ENCODE measurements at places on chromosomes 4 and X.

GRCh38 chrX:150192816-150193215, 170.3 kb upstream of the MAMLD1 start:
- DNase-seq = no peak

DNA sequence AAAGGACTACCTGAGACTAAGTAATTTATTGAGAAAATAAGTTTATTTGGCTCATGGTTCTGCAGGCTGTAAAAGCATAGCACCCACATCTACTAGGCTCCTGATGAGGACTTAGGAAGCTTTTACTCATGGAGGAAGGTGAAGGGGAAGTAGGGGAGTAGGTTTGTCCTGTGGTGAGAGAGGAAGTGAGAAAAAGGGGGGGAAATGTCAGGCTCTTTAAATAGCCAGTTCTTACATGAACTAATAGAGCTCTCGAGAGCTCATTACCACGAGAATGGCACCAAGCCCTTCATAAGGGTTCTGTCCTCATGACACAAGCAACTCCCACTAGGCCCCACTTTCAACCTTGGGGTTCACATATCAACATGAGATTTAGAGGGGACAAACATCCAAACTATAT, 125.5 kb upstream of the NRK start:
- no peak for DNase-seq

GRCh38 chr4:139710073-139710472, 44.5 kb downstream of the MGST2 start:
- no peak for DNase-seq

DNA sequence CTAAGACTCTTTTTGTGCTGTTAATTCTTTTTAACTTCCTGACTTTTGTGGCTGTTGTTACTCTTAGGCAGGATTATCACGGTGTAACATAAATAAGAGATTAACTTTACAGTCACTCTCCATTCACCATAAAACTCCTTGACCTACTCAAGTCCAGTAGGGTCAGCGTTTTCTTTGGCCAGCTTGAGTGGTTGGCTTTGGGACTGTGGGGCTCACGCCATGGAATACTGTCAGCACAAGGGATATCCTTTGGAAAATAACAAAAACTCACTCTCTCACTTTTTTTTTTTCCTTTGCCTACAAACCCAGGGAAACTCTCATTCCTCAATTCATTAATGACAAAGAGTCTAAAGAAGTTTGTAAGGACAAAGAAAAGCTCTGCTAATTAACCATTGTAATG, 89.4 kb upstream of the TLL1 start:
- DNase-seq = no peak

DNA sequence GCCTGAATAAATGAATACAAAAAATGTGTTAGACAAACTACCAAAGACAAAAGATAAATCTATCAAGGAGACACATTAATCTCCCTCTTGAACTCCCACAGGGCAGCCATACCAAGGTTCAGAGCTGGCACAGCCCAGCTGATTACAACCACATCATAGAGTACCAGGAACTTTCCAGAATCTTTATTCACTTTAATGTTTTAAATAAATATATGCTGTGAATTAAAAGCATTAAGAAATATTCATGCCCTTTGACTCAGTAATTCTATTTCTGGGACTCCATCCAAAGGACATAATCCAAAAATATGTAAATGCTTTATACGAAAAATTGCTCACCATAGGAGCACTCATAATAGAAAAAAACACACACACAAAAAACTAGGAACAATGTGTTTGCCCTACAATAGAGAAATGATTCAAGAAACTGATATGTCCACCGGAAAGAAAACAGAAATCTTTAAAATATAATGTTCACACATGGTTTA, 126.0 kb downstream of the LDB2 start:
- no peak for DNase-seq

- no peak for DNase-seq
These were observed 32.5 kb upstream of the AP1AR start for GRCh38 chr4:112199041-112199440.

GRCh38 chrX:17412692-17413091, 37.7 kb downstream of the NHS start:
- no peak for DNase-seq

DNA sequence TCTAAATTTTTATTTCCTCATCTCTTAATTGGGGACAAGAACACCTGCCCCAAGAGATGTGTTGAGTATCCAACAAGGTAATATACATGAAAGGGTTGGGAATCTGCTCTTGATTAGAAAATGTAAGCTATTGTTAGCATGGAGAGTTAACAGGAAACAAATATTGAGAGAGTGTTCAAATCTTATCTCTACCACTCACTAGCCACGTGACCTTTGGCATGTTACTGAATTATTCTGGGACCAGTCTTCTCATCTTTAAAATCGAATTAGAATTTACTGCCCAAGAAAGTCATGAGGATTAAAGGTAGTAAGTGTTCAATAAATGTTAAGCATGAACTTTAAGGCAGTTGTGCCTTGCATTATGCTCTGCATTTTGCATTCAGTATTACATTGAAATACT, 184.7 kb downstream of the MID1IP1 start:
- DNase-seq = no peak

GRCh38 chr4:128542047-128542446, 254.4 kb upstream of the PGRMC2 start:
- DNase-seq = no peak

DNA sequence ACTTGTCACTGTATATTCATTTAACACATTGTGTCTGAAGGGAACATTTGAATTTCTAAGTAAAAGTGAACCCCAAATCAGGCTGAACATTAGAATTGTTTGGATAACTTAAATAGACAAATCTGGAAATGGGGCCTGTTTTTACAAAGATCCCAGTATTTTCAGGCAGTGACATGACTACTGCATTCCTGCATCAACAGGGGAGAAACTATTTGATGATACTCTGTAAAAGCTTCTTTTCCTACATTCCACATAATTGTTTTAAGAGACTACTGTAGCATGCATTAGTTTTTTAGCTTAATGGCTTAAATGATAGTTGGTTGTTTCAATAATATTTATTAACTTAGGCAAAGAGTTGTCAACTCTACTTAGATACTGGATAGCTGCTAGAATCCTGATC, 127.0 kb downstream of the PDS5A start:
- DNase-seq = no peak

- DNase-seq = no peak
These were observed 464.3 kb downstream of the PPARGC1A start for GRCh38 chr4:23425570-23425969.

DNA sequence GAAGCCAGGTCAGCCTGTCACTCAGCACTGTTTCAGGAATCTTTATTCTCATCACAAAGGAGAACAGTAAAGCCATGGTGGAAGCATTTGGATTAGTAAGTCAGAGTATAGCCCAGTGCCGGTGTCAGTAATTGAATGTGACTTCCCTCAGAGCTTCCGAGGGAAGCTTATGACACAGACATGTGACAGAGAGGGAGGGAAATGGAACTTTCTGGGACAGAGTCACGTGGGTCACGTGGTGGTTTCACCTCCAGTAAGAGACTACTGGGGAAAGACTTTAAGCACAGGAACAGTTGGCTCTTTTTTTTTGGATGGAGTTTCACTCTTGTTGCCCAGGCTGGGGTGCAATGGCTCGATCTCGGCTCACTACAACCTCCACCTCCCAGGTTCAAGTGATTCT, 53.3 kb upstream of the CCDC160 start:
- DNase-seq = no peak

DNA sequence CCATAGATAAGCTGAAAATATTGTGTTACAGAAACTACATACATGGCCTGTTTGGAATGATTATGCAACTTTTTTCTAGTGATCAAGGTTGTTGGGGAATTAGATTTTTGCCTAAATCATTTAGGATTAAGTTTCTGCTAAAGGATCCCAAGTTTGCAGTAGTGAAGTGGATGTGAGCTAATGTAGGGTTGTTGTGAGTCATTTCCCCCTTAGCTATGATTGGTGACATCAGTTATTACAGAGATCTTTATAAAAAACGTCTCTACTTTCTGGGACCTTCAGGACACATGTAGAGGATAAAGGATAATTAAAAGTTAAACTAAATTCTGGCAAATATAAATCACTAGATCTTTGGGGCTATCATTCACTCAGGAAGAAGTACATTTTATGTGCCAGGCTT, 133.3 kb downstream of the GATB start:
- DNase-seq = no peak

- DNase-seq = peak; percentile 41
These were observed 46.1 kb downstream of the GRK4 start for GRCh38 chr4:3009422-3009821.

- no peak for DNase-seq
These were observed 66.9 kb downstream of the TAB3 start for GRCh38 chrX:30822068-30822681.

- DNase-seq = peak; percentile 6
These were observed 18.9 kb downstream of the LAMP2 start for GRCh38 chrX:120450163-120450562.

DNA sequence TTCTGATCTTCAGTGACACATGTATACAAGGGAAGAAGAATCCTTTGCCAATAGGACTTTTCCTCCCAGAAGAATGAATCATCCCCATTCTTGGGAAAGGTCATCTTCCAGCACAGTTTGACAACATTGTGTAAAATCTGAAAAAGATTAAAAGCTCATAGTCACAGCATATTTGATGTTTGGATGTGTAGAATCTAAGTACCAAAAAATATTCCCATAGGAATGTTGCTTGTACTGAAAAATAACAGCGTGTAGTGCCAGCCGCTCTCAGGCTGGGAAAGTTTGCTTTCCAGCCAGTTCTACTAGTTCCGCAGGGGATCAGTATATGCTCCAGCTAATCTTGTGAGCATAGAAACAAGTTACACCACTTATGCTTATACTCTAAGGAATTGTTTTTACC, 74.7 kb upstream of the IL13RA1 start:
- DNase-seq = no peak

GRCh38 chr4:186258216-186258811, 7.7 kb upstream of the F11 start:
- no peak for DNase-seq

GRCh38 chrX:47181301-47181700, 12.3 kb upstream of the UBA1 start:
- DNase-seq = no peak

DNA sequence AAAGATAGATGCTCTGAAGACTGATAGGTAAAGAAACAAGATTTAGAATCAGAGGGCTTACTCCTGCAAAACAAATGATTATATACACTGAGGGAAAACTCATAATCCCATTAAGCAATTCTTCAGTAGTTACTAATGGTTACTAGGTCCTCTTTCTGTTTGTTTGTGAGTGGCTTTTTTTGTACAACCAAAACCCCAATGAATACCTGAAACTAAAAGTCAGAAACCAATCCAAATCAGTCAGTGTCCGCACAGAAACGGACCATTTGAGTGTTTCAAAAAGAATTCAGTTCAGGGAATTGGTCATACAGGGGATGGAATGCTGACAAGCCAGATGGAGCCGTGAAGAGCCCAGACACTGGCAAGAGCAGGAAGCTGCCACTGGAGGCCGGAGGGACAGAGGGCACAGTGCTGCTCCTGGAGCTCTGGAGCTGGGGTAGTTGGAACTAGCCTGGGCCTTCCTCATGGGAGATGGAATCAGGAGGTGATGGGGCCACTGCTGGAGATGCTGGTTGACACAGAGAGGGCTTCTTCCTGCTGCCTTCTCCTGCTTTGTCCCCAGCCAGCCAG, 31.9 kb downstream of the SETD7 start:
- no peak for DNase-seq

DNA sequence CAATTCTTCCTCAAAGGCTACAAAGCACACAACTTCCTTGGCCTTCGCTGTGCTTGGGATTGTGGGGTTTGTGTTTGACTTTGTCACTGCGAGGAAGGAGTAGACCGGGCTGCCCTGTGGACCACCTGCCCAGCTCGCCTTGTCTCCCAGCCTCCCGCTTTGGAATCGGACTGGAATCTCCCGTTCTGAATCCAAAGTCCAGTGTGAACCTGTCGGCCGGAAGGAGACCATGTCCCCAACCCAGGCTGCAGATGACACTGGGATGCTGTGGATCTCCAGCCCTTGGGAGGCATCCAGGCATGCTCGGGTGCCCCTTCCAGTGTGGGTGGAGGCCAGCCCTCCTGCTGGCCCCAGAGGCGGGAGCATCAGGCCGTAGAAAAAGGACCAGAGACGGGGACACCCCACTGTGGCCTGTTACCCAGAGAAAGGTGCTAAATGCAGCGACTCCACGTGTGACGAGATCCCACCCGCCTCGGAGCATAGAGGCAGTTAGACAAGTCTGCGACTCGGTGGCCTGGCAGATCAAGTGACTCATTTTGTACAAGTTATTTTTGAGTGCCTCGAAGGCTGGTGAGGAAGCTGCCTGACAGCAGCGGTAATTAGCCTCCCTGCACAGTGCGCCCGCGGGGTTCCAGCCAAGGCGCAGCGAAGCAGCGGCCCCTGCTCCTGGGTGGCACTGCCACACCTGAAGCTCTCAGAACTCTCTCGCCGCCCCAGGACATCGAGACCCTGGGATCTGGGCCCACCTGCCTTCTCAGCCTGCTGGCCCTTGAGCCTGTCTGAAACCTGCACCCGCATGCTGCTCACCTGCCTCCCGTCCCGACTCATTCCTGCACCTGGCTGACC, 57.5 kb downstream of the ADRA2C start:
- no peak for DNase-seq

- no peak for DNase-seq
These were observed 21.8 kb downstream of the NR3C2 start for GRCh38 chr4:148420397-148420796.

- DNase-seq = no peak
These were observed 204.9 kb downstream of the APBB2 start for GRCh38 chr4:41009411-41009810.

DNA sequence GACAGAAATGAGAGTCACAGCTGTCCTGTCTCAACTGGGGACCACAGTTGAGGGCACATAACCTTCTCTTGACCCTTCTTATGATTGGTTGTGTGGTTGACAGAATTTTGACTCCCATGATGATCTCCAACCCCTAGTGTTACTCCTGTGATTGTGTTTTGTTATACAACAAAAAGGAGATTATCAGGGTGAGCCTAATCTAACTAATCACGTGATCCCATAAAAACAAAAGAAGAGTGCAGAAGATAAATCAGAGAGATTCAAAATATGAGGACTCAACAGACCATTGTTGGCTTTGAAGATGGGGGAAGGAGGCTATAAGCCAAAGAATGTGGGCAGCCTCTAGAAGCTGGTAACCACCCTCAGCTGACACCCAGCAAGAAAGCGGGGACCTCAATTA, 72.7 kb downstream of the GUCY2F start:
- no peak for DNase-seq

- no peak for DNase-seq
These were observed 313.3 kb upstream of the BMP3 start for GRCh38 chr4:80717204-80717603.

- DNase-seq = no peak
These were observed 2.9 kb downstream of the LETM1 start for GRCh38 chr4:1852904-1853623.

DNA sequence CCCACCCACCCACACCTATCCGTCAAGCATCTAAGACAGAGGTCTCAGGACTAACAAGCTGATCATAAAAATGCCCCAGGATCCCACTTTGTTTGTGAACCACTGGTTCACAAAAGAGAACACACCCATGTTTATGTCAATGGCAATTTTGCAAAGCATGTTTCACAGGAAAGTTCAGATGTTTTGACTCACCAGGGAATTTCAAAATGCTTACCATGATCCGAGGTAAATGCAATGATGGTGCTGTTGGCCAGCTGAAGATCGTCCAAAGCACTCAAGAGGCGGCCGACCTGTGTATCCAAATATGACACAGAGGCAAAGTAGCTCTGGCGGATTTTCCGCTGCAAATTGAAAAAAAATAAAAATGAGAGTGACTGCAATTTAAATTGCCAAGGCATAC, 15.0 kb downstream of the IDS start:
- no peak for DNase-seq
